Renal cortex interstitium (tissue), 15 donors: ENCODE measurements at places on chromosomes 2 and 18. TPM values are rescaled to one million over a fixed set of nuclear protein-coding genes. Genes with fewer than 3 reads are reported as not detected.

COL4A4 gene
- polyA plus RNA-seq = 48.3 TPM

ONECUT2 gene
- polyA plus RNA-seq = 0.12 TPM

CAPN14 gene
- polyA plus RNA-seq = 0.13 TPM

NYAP2 gene
- 0.05 TPM for polyA plus RNA-seq

FBXO48 gene
- polyA plus RNA-seq = 1.6 TPM

DTNB gene
- polyA plus RNA-seq = 20.2 TPM

DNA sequence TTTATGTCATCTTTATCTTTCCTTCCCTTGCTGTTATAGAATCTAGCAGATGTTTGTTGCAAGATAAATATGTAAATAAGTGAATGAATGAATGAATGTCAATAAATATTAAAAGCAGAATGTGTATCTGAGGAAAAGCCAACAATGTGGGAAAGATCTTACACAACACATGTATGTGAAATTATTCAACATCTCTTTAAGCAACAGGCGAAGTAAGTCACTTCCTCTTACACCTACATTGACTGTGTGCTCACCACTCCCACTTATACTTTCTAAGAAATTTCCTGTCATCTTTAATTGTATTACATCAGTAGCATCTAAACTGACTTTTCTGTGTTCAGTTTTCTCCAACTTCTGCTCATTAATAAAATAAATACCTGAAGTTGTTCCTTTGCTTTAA, 43.0 kb downstream of the RAD51AP2 start:
- no peak for DNase-seq

- no peak for DNase-seq
Observed at GRCh38 chr2:170651624-170652325, 63.4 kb upstream of the SP5 start.

GRCh38 chr2:113206251-113206650, 32.5 kb downstream of the PSD4 start:
- DNase-seq = no peak

DNA sequence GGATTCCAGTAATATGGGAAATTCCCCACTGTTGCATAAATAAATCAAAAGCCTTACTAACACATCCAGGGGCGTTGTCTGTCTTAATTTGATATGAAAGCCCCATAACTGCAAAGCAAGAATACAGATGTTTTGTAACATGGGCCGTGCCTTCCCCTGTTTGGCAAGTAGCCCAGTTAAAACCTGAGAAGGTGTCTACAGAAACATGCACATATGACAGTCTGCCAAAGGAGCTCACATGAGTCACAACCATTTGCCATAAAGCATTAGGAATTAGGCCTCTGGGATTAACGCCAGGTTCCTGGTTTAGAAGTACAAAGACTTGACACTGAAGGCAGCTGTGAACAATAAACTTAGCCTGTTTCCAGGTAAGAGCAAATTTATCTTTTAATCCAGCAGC, 43.1 kb upstream of the LONRF2 start:
- no peak for DNase-seq

DNA sequence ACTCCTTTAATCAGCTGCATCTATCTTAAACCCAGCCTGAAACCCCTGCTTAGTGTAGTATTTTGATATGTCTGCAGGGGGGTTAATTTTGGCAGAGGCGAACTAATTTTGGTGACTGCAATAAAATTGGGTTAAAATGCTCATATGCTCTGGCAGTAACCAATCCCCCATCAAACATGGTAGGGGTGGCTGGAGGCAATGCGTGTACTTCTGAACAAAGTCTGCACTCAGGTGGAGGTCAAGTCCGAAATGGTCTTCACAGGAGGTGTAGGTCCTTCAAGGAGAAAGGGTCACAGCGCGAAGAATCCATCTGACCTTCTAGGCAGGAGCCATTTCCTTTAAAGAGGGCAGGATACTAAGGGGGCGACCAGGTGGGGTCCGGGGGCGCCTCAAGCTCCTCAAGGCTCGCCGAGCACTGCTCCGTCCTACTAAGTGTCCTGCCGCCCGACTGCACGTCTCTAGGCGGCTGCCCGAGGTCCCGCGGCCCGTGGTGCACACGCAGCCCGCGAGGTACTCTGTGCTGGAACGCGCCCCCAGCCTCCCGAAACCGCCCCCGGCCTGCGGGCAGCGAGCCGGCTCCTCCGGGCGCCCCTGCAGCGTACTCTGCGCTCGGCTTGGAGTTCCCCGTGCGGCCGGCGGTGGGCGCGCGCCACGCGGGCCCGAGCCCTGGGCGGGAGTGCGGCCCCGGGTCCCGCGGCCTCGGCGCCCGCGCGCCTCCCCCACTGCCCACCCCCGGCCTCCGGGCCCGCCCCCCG, 1.7 kb upstream of the LDLRAD4 start:
- peak; percentile 51 for DNase-seq

- DNase-seq = no peak
Observed at GRCh38 chr2:52862801-52863200, 904.8 kb upstream of the CHAC2 start.

DNA sequence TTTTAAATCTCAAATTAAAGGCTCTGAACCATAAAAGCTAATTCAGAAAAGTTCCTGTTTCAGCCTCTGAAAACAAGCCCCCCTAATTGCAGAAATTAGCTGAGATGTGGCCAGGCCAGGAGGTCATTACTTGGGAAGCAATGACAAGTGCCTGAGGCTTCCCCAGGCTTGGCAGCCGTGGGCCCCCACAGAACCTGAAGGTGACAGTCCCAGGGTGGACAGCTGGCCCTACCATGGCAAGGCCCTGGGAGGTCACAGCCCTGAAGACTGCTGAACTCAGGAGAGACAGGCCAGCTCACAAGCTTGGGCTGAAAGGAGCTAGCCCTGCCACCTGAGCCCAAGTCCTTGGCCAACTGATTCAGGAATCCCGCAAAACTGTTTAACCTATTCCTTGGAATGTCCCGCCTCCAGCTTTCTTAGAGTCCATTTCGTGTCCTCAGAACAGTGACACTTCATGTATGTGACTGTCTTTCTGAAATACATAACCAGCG, 54.3 kb upstream of the PKDCC start:
- no peak for DNase-seq

DNA sequence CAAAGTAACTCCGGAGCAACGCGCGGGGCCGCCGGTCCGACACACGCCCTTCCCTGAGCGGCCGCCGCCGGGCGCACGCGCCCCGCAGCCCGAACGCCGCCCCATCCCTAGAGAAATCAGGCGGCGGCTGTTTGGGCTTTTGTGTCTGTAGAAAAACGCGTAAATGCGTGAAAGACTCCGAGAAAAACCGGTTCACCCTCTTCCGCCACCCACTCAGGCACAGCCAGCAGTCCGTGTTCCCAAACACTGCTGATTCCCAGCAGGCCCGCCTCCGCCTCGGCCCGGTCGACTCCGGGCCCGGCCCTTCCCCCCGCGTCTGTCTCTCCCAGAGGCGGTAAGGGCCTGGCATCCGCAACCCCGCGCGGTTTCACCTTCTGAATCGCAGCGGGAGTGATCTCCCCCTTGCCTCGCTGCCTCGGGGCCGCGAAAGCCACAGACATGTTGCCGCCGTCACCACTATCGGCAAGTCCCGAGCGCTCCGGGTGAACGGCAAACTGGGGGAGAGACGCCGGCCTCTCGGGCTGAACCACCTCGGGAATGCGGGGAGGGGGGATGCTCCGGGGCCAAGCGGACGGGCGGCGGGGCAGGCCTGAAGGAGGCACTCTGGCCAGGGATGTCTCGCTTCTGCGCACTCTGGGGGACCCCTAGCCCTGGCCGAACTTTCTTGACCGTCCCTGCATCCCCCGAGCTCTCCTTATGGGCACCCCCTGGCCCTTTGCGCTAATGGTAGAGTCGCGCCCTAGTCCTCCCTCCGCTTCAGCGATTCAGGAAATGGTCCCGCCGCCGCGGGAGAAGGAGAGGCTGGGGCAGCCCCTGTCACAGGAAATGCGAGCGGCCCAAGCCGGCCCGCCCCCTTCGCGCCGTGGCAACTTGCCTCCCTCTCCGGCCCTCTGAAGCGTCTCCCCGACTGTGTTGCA, at the start of gene SS18:
Gene SS18 (minus strand): TSS at position 484 of the 917 bp plus-strand sequence. CDS start 44 bp downstream, at position 440.
- DNase-seq = peak; percentile 91

GRCh38 chr18:10565835-10566234, 40.0 kb downstream of the NAPG start:
- DNase-seq = no peak

GRCh38 chr2:38951766-38952165, 62.1 kb downstream of the ARHGEF33 start:
- no peak for DNase-seq

- no peak for DNase-seq
Observed at GRCh38 chr2:162067596-162067995, 6.4 kb downstream of the DPP4 start.

DNA sequence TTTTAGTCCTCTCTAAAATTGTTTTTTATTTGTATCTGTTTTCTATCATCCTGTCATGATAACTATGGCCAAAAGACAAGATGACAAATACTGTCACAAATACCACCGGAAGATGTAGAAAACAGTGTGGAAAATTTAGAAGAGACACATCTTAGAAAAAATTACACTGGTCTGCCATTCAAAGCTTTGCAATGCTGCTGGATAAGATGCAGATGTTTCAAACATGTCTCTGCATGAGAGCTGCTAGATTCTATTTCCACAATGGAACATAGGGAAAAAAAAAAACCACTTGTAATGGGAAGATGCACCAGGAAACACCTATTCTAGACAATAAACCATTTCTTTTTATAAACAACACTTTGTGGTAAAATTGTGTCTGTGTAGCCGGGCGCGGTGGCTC, 5.8 kb upstream of the TAF1B start:
- DNase-seq = no peak

DNA sequence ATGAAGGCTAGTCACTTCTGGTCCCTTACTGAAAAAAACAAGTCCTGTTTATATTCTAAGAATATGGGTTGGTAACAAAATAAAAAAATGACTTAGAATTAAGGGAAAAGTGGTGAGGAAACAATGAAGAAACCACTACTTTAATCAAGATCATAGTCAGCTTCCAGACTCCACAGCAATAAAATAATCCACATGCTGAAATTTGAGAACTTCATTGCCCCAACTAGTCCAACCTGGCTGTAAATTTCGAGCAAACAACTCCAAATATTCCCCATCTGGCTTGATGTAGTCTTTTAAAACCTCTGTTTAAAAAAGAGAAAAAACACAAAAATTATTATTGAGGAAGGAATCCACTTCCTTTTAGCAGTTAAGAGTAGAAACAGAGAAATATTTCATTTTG, 32.5 kb downstream of the METTL4 start:
- DNase-seq = no peak

DNA sequence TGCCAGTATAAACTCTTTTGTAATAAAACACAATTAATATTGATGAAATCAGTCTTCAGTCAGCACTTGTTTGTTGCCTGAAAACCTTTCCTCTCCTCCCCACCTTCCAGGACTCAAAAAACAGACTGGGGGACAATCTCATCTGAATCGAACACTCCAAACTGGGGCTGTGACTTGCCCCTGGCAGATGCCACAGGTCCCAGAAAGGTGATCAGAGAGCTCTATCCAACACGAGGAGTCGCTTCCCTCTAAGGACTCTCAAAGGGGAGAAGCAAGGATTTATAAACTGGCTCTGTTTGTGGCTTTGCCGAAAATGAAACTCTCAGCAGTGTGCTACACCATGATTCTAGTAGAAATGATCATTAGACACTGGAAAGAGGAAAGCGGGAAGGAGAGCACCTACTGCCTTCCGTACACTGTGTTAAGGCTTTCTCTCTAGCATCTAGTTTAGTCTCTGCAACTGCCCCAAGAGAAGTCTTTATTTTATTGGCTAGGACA, 199.2 kb downstream of the TGIF1 start:
- no peak for DNase-seq

DNA sequence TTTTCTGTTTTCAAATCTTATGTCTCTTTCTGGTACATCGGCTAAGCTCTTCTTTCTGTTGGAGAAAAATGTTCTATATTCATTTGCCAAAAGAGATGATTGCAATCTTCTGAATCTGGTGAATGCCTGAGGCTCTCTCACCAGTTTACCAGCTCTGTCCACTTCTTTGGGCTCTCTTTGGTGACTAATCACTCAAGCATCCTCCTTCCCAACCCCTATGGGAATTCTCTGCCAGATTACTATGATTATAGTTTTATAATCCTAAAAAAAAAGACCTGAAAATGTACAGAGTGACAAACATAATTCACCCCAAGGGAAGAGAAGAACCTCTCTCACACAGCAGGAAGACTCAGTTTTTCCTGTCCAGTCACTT, 187.3 kb downstream of the CAMKMT start:
- no peak for DNase-seq

GRCh38 chr2:116094196-116094595, 1651.8 kb downstream of the DPP10 start:
- DNase-seq = no peak

GRCh38 chr2:133518700-133519344, 49.4 kb downstream of the NCKAP5 start:
- DNase-seq = no peak

GRCh38 chr2:120465989-120466703, 120.2 kb downstream of the INHBB start:
- no peak for DNase-seq

DNA sequence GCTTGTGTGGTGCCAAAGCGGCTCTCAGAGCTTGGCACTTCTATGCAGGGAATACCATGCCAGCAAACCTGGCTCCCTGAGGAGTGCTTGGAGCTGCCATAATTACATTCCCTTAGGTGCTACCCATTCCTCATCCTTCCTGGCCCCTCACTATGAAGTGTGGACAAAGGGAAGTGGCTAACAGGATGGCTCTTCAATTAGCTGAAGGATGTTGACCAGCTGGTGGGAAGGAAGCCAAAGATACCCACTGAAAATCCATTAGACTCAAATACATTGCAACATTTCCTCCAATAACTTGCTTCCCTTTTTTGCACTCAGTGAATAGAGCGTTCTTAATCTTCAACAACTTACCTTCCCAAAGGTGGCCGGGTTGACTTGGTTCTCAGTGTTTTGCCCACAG, 8.5 kb downstream of the RFX8 start:
- DNase-seq = no peak
